Lower lobe of right lung (tissue), 2 donors: ENCODE measurements at places on chromosomes 1 and 21.

GRCh38 chr1:153944827-153945117, 1.7 kb downstream of the DENND4B start:
- no peak for DNase-seq

GRCh38 chr1:162006081-162006480, 17.6 kb downstream of the OLFML2B start:
- no peak for DNase-seq

- DNase-seq = no peak
These were observed 122.8 kb downstream of the PLPPR5 start for GRCh38 chr1:98881901-98882300.

DNA sequence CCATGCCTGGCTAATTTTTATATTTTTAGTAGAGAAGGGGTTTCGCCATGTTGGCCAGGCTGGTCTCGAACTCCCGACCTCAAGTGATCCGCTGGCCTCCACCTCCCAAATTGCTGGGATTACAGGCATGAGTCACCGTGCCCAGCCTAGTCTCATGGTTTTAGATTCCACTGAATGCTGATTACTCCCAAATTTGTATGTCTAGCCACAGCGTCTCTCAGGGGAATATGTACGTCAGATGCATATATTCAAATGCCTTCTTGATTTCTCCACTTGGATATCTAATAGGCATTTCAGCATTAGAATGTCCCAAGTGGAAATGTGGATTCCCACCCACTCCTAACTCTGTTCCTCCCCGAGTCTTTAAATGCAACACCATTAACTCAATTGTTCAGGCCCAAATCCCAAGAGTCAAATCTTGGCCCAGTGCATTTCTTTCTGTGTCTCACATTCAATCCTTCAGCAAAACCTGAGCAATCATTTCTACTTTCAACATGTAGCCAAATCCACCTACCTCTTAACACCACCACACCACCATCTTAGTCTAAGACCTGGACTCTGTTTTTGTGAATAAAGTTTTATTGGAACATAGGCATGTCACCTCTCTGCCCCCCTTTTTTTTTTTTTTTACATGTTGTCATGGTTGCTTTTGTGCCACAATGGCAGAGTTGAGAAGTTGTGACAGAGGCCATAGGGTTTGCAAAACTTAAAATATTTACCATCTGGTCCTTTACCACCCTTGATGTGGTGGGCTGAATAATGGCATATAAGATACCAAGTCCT, 9.8 kb upstream of the CAMTA1 start:
- DNase-seq = no peak

DNA sequence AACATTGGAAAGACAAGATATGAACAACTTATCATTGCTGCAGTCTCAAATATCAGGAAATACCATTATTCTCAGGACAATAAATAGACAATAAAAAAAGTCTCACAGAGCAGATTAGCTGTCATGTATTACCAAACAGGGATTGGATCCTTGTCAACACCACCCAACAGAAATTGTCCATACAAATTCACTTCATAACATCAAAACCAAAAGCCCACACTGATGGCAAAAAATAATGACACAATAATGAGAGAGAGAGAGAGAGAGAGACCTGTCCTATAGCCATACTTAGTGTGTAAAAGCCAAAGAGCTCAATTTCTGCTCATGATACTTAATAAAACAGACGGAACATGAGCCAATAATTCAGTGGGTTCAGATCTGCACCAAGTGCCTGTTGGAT, 96.5 kb downstream of the PPIAL4G start:
- no peak for DNase-seq

DNA sequence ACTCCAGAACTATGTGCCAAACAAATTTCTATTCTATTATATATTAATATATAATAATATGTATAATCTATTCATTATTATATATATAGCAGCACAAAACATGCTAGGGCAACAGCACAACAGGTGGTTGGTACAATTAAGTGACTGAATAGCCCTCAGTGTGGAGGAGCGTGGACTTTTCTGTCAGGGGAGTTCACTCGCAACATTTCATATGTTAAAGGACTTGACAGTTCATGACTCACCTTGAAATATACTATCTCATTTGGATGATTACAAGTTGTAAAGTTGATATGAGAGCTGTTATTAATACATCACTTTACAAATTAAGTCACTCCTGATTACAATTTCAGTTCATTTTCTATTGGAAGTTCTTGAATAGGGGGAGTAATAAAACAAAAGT, 178.4 kb downstream of the LHX8 start:
- no peak for DNase-seq
